ENCODE measurements at places on chromosomes 5 and 9.

DNA sequence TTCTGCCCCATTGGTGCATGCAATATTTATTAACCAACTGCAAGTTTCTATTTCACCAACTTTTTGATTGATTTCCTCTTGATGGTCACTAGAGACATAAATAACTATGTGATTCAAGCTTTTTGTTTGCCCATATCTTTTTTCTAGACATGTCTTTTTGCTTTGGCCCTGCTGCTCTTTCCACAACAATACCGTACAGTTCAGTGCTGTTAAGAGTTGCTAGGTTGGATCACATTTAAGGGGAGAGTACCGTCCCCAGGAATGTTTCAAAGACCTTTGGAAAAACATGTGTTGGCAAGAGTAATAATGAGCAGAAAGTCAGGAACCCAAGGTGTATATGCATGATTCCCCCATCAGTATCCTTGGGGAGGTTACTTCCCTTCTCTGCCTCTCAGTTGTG lies 268.8 kb upstream of the RFX3 start:
- DNase-seq: no peak

- no peak for DNase-seq
These were observed 780.2 kb upstream of the WWC1 start for GRCh38 chr5:167511276-167511675.

DNA sequence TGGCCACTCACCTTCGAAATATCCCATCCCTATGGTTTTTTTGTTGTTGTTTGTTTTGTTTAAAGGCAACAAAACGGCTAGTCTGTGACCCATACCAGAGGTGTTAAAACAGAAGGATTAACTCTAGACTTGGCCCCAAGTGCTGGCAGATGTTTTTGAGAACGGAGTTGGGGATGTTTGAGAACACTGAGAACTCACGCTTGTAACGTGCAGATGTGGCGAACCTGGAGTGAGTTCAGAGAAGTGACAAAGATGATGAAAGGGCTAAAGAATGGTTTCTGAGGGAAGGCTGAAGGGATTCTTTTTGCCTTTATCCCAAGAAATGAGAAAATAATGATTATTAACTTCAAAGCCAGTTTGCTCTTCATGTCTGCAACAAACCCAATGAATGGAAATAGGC lies 286.5 kb downstream of the ZNF608 start:
- no peak for DNase-seq

DNA sequence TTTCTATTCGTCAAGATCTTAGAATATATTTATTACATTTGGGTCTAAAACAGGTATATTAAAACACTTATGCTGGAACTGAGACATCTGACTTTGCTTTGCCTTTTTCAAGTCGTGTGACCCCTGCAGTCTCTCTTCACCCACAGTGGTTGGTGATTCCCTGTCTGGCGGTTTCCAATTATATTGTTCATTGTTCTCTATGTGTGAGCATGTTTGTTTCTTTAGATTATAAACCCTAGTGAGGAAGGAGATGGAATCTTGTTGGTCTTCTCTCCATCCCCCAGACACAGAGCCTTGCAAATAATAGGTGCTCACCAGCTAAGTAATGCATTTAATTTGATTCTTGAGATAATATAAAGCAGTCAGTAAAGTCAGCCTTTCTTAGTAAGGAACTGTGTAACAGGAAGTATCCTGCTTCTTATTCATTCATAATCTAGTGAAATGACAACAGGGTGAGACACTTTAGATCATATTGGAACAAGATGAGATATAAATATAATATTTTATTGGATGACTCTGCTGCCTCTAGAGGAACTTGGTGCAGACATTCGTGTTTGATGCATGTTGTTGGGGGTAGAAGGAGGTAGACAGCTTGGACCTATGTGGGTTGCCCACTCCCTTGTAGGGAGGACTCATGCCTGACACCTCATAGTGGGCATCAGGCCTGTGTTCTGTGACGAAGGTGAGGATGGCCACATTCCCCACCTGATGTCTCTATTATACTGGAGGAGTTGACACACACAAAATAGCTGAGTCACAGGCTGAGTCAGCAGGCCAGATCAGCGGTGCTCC lies 88.1 kb downstream of the FGF1 start:
- DNase-seq: peak; percentile 45

DNA sequence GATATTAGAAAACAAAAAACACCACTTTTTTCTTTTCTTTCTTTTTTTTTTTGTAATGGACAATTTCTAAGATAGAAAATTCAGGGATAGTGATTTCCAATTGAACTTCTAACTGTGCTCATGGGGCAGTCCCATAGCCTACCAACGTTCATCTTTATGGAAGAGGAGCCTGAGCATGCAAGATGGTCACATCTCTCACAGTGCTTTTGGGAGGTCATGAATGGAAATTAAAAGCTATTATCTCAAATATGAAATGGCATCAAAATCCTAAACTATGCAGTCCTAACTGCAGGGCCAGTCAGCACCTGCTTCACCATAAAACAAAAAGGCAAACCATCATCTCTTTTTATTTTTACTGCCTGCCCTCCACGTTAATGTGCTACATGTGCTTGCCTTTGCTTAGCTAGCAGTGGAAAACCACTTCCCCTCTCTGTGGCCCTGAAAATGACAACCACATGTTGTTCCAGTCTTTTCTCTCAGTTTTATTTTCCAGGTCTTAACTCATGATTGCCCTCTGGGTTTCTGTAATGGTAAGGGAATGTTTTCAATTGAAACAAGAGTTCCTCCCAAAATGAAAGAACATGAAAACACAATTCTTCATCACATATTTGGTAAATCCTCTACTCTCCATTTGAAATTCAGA lies 16.7 kb downstream of the IFNB1 start:
- DNase-seq: peak; percentile 15

GRCh38 chr9:94807556-94807955 lies 81.1 kb downstream of the AOPEP start:
- no peak for DNase-seq

GRCh38 chr9:128124873-128125579 lies 2.5 kb downstream of the PTGES2 start:
- DNase-seq: peak; percentile 35

GRCh38 chr9:115533511-115533910 lies 415.6 kb upstream of the TNC start:
- no peak for DNase-seq

GRCh38 chr9:116447934-116448333 lies 239.2 kb upstream of the TRIM32 start:
- DNase-seq: no peak

DNA sequence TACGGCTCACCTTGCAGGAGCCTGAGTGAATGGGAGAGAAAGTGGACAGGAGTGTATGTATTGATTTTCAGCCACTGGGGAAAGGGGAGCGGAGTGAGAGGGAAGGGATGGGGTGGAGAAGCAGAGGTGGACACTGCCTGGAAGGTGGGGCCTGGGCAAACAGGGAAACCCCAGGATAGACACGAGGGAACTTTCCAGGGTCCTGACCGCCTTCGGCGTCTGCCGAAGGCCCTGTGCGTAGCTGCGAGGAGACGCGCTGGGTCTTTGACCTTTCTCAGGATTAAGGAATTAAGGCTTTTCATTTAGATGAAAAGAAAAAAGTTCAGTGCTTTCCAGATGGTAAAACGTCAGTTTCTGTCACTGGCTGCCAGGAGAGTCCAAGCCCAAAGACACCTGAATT lies 134.6 kb upstream of the RAPGEF1 start:
- no peak for DNase-seq

- DNase-seq: no peak
These were observed 221.0 kb downstream of the ESM1 start for GRCh38 chr5:54764102-54765090.

Measured in activated CD4-positive, alpha-beta T cell treated with anti-CD3 and anti-CD28 coated beads, Interleukin-2, Interleukin-4, amounts not matched to agents 100 ng/mL and 50 ng/mL, durations not matched to agents 16 hours and 8 hours (primary cell).